ENCODE measurements at places on chromosomes 13 and 19.

GRCh38 chr13:113096745-113097305 lies 8.8 kb upstream of the F7 start:
- no peak for DNase-seq

- DNase-seq: no peak
Observed at GRCh38 chr13:95154413-95154886, 146.8 kb downstream of the ABCC4 start.

GRCh38 chr19:41324921-41325639 lies 15.1 kb downstream of the CCDC97 start:
- no peak for DNase-seq

- DNase-seq: peak; percentile 71
Observed at GRCh38 chr19:35267818-35268535, 785 bp upstream of the USF2 start.

DNA sequence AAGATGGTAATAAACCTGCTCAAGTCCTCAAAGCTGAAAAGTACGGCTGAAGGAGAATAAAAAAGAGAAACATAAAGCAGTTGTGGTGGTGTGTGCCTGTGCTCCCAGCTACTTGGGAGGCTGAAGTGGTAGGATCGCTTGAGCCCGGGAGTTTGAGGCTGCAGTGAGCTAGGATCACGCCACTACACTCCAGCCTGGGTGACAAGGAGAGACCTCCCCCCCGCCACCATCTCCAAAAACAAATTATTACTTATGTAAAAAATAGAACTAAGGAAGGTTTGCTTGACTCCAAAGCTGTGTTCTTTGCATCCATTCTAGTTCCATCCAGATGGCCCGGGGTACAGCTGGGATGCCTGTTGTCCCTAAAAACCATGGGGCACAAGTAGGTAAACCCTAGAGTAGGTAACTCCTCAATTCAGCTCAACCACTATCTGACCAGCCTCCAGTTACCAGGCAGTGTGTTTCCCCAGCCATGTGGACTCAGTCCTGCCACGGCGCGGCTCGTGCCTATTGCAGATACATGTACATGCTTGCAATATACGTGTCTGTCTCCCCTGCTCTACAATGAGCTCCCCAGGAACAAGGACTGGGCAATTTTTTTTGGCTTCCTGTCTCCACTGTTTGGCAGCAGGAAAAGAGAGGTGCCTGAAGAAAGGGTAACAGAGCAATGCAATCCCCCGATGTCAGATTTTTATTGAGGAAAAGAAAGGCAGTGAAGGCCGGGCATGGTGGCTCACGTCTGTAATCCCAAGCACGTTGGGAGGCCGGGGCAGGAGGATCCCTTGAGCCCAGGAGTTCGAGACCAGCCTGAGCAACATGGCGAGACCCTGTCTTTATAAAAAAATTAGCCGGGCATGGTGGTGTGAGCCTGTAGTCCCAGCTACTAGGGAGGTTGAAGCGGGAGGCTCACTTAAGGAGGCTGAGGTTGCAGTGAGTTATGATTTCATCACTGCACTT lies 101.3 kb downstream of the GNG7 start:
- DNase-seq: no peak

DNA sequence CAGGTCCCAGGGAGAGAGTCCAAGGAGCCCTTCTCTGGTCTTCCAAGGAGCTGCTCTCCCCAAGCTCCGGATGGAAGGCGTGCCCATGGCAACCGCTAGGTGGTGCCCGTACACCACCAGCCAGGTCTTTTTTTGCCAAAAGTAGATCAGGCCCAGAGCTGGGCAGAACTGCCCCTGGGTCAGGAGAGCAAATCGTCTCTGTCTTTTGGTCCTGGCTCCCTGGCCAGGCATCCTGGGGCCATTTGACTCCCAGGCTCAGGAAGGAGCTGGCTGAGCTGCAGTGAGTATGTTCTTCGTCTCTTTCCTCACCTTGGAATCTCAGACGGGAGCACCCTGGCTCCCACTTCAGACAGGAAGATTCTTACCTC lies 24.6 kb upstream of the BCL3 start:
- DNase-seq: peak; percentile 23

GRCh38 chr13:26561651-26562511 lies 4.4 kb downstream of the WASF3 start:
- no peak for DNase-seq

GRCh38 chr19:31715249-31715945 lies 366.2 kb upstream of the TSHZ3 start:
- no peak for DNase-seq

DNA sequence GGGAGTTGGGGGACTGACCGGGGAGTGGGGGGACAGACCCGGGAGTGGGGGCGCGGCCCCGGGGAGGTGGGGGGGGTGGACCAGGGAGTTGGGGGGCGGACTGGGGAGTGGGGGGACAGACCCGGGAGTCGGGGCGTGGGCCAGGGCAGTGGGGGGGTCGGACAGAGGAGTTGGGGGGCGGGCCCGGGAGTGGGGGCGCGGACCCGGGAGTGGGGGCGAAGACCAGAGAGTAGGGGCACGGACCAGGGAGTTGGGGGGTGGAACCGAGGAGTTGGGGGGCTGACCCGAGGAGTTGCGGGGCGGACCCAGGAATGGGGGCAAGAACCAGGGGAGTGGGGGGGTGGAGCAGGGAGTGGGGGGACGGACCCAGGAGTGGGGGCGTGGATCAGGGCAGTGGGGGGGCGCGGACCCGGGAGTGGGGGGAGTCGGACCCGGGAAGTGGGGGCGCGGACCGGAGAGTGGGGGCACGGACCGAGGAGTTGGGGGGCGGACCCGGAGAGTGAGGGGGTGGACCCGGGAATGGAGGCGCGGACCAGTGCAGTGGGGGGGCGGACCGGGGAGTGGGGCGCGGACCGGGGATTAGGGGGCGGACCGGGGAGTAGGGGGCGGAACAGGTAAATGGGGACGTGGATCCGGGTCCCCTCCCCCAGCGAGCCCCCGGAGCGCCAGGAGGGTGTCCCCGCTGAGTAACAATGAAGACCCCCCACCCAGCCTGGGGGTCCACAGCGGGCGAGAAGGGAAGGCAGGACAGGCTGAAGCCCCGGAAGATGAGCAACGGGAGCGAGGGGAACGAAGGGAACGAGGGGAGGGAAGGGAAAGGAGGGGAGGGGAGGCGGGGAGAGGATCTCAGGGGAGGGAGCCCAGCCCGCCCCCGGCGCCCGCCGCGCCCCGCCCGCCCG lies 589 bp downstream of the R3HDM4 start:
- DNase-seq: no peak

DNA sequence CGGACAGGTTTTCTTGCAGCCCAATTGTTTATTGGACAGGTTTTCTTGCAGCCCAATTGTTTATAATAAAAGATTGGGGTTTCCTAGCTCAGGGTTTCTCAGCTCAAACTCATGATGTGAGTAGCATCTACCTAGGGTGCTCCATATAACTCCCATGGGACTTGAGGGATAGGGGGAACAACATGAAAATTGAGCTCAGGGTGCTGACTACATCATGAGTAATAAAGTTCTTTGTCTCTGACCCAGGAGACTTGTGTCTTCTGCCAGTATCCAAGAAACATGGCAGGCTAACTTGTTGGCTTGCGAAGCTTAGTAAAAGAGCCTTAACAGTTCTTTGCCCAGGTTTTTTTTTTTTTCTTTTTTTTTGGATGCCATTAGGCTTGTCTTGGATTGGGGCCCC lies 59.2 kb upstream of the MYCBP2 start:
- DNase-seq: no peak

GRCh38 chr13:51771418-51772104 lies 32.4 kb downstream of the DHRS12 start:
- no peak for DNase-seq

GRCh38 chr13:51153527-51153926 lies 42.5 kb upstream of the C13orf42 start:
- no peak for DNase-seq

- DNase-seq: no peak
Observed at GRCh38 chr19:19774354-19775033, 41.6 kb upstream of the ZNF14 start.

GRCh38 chr19:3753631-3754410 lies 7.7 kb downstream of the APBA3 start:
- DNase-seq: no peak

- DNase-seq: no peak
Observed at GRCh38 chr13:58879114-58879513, 1247.6 kb downstream of the PCDH17 start.

- DNase-seq: no peak
Observed at GRCh38 chr19:45667620-45668341, at the start of gene GIPR. TSS of gene GIPR (plus strand) at chr19:45668221. CDS start at chr19:45669521, 1,300 bp downstream.

- no peak for DNase-seq
Observed at GRCh38 chr13:86355301-86355700, 556.1 kb upstream of the SLITRK6 start.

DNA sequence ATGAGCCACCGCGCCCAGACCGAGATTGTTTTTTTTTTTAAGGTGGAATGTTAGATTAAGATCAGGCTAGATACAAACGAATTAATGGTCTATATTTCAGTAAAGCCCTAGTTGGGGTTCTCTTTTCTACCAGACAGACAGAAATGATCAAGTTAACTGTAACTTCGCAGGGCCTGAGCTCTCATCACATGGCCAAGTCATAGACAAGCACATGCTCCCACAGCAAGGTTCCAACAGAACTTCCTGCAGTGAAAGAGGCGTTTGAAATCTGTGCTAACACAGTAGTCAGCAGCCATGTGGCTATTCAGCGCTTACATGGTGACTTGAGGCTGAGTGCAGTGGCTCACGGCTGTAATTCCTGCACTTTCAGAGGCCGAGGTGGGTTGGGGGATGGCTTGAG lies 34.7 kb upstream of the SEMA6B start:
- DNase-seq: no peak

DNA sequence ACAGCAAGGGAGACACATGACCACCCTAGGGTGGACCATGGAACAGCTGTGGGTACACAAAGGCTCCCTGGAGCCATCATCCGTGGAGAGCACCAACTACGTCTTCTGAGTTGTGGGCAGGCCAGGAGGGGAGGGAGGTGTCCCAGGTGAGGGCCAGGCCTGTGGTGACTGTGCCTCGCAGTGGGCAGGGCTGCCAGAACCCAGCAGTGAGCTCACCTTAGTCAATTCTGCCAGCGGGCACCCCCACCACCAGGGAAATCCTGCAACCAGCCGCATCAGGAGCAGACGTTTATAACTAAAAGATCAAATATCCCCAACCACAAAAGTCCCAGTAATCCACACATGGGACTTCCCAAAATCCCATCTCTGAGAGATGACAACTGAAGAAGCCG lies 19.6 kb downstream of the ELL start:
- no peak for DNase-seq

- DNase-seq: peak; percentile 14
Observed at GRCh38 chr13:97976610-97977521, 23.4 kb downstream of the IPO5 start.

DNA sequence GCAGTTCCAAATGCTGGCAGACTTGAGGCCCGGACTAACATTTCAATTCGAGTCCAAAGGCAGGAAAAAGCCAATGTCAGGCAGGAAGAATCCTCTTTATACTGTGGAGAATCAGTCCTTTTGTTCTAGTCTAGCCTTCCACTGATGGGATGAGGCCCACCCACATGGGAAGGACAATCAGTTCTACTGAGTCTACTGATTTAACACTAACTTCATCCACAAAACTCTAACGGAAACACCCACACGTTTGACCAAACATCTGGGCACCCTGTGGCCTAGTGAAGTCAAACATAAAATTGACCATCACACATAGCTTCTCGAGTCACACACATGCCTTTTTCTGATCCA lies 100.3 kb downstream of the UBL3 start:
- DNase-seq: no peak

DNA sequence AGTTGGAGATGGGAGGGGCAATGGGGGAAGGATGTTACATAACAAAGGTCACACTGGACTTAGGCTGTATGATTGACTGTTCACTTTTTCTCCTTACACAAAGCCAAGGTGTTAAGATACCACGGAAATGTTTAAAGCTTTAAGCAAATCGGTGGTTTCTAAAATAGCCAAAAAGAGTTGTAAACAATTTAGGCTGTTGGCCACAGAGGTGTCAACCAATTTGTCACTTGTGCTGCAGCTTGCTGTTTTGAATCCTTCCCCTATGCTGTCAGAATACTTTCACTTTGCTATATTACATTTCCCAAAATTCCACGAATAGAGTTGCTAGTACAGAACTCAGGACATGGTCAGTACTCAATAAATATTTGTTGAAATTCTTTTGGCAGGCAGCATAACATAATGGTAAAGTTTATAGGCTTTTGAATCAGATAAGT lies 149.3 kb downstream of the VWA8 start:
- no peak for DNase-seq

- no peak for DNase-seq
Observed at GRCh38 chr13:97257800-97258799, 36.0 kb downstream of the MBNL2 start.

DNA sequence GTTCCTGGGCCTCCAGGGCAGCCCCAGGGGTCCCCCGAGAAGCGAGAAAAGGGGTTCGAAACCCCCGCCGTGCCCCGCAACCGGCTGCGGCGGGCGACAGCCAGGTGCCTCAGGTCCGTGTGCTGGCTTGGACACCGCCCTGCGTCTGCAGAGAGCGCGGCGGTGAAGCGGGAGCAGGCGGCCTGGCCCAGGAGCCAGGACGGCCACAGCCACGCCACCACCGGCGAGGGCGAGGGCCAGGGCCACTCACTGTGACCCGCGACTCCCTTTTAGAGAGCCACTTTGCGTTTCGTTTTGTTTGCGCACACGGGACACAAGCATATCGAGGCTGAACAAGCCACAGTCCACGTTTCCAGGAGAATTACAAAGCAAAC lies 110.4 kb downstream of the CRYL1 start:
- DNase-seq: no peak

- DNase-seq: no peak
Observed at GRCh38 chr19:13778398-13778797, 4.1 kb downstream of the C19orf53 start.

DNA sequence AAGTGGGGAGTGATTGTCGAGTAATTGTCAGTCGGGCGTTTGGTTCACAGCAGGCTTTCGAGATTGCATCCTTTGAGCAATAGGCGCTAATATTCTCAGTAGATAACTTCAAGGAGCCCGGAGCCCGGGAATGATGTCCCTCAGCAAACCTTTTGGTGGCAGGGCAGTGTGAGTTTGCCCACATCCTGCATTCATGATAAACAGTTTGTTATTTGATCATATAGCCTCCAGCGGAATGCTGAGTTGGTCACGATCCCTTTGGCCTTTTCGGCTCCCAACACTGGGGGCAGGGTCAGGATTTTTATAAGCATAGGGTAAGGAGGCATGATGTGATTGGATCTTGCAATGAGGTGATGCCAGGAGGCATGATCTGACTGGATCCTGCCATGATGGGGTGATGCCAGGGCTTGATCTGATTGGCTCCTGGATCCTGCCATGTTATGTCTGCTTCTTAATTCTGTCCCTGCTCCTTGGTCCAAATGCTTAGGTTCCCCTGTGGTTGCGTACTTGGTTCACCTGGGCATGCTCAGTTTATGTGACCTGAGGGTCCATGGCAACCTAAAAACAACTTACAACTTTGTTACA lies 38.2 kb upstream of the IGSF23 start:
- DNase-seq: no peak

DNA sequence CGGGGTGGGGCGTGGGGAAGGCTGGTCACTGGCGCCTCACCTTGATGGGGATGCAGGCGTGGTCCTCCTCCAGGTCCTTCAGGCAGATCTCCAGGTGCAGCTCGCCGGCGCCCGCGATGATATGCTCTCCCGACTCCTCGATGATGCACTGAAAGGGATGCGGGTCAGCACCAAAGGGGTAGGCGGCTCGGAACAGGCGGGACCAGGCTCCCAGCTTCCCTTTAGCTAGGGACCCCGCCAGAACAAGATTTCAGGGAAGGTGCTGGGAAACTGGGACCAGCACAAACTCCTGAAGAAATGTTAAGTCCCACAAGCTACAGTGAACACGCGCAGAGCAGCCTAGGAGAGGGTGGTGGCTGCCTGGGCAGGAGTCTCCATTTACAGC lies 6.0 kb downstream of the EEF2 start:
- no peak for DNase-seq

Data from amygdala (tissue), 56 donors.